Mucosa of descending colon (tissue), 3 donors: ENCODE measurements at places on chromosomes 7 and 10. TPM values are rescaled to one million over a fixed set of nuclear protein-coding genes. Genes with fewer than 3 reads are reported as not detected.

Gene AIFM2
- total RNA-seq, result 22.7 TPM

DNA sequence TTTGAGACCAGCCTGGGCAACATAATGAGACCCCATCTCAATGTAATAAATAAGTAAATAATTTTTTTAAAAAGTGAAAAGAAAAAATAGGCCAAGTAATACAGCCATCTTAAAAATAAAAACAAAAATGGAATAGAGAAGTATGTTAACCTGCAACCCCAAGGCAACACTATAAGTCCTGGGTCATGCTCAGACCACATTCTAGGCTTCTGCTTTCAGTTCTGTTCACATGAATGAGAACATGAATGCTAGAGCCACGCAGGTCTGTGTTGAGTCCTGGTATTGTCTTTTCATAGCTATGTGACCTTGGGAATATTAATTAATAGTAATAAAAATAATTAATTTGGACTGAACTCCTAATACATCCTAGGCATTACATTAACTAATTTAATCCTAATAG lies 284.0 kb downstream of the AUTS2 start:
- no peak for DNase-seq

DNA sequence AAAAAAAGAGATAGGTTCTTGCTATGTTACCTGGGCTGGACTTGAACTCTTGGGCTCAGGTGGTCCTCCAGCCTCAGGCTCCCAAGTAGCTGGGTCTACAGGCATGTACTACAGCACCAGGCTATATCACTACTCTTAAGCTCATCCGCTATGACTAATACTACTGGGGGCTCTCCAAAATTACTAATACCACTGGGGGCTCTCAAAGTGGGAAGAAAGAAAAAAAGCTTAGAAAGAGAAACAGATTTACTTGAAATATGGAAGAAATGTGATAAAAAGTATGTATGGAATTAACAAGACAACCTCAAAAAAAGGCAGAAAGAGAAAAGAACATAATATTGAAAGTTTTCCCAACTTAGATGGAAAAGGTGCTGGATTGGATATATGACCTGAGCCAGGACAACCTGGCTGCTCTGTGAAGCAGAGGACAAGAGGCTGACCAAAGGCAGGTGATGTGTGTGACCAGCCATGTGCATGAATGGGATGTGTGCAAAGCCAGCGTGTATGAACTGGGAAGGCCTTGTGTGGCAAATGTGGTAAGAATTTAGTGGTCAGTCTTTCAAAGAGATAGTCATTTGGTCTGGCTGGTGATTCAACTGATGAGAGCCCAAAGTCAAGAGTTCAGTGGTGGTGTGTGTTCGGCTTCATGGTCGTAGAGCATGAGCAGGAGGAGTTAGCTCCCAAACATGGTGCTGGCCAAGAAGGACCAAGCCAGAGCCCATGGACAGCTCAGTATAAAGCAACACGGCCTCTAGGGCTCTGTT lies 232.4 kb upstream of the KLF14 start:
- no peak for DNase-seq

GRCh38 chr7:130662426-130662825 lies 6.1 kb downstream of the COPG2 start:
- no peak for DNase-seq

DNA sequence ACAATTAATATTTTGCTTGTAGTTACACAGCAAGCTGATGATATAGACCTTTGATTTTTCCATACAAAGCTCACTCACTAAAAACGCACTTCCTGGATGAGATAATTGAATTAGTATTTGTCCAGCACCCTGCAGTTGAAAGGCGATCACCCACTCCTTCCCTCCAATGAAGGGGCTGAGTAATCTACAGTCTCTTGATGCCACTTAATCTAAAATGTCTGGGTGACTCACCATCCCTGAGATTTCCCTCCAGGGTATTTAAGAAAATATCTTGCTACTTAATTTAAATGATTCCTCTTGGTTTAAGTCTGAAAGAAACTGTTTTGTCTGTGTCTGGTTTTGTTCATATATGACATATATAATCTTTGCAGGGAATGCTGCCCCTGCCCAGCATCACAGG lies 515.3 kb downstream of the GRID1 start:
- no peak for DNase-seq

GRCh38 chr10:21972584-21972983 lies 30.9 kb downstream of the DNAJC1 start:
- DNase-seq, result no peak

Gene MUC3A
- total RNA-seq, result 57.6 TPM

Gene JCAD
- total RNA-seq, result 9.0 TPM

DNA sequence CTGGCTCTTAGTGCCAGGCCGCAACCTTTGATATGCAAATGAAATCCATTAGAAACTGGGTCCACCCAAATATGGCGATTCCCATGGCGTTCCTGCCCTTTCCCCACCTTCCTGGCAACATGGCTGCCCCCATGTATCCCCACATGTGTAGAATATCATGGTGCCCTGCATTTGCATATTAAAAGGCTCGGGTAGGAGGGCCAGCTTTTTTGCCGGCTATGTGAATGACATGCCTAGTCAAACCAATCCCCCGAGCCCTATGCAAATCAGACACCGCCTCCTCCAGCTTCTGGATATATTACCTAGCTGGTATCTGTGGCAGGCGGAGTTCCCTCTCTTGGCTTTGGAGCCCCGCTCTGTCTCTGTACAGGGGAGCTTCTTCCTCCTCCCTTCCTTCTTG lies 18.3 kb downstream of the MMS19 start:
- DNase-seq, result no peak

DNA sequence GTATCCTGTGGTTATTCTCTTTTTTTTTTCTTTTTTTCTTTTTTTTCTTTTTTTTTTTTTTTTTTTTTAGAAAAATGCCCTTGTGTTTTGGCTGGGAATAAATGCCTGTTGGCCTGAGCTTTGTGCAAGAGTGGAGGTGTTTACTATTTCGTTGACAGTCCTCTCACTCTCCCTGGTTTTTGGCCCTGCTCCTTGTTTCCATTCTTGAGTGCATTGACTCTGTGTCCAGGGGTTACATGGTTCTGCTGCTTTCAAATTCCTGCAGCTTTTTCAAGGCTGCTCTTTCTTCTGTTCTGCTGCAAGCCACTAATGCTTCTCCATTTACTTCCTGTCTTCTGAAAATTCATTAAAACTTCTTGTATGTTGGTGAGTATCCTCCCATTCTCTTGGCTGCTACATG lies 59.7 kb upstream of the TBX20 start:
- no peak for DNase-seq

Gene NOS3
- total RNA-seq, result 6.0 TPM

DNA sequence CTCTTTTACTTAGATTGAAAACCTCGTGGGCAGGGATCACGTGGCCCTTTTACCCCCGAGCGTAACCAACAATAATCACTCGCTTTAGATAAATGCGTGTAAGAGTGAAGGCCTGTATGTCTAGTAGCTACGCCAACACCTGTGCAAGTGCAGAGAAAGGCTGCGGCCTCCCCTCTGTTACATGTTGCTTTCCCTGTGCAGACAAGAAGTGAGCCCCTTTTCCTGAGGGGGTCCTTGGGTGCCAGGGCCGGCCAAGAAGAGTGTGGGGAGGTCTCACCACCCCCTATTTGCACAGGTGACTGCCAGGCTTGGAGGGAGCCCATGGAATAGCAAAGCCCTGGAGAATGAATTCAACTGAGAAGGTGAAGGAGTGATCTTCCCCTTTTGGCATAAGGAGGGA lies 35.6 kb upstream of the CNPY1 start:
- no peak for DNase-seq

DNA sequence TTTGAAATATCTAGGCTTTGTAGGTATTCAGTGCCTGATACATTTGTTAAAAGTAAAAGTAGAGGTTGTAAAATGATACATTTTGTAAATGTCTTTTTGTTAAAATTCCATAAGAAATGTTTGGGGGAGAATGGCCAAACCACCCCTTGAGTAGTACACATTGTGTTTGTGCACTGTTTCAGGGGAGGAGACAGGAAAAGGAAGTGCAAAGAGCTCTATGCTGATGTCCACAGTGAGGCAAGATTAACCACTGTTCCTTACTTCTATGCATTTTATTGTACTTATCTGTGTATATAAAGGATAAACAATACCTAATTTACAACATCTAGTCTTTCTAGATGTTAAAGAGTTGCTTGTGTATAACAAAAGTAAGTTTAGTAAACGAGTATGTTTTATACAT lies 7.4 kb upstream of the CYCS start:
- DNase-seq, result no peak

DNA sequence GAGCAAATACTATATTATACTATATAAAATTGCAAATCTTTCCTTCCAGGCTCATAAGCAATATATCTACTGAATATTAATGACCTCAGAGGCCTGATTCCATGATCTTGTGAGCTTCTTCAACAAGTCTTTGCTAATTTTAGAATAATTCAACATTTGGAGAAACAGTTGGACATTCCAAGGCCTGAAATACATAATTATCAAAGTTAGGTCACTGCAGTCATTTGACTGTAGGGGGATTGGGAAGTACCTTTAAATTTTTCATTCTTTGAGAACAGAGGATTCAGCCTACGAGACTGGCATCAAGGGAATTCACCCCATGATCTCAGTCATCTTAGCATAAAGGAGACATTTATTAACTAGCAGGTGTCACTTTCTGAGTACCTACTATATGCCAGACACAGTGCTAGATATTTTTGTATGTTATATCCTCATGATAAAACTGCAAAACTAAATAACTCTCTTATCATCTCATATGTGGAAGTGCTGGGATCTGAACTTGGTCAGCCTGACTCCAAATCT lies 85.4 kb downstream of the DOCK4 start:
- no peak for DNase-seq

DNA sequence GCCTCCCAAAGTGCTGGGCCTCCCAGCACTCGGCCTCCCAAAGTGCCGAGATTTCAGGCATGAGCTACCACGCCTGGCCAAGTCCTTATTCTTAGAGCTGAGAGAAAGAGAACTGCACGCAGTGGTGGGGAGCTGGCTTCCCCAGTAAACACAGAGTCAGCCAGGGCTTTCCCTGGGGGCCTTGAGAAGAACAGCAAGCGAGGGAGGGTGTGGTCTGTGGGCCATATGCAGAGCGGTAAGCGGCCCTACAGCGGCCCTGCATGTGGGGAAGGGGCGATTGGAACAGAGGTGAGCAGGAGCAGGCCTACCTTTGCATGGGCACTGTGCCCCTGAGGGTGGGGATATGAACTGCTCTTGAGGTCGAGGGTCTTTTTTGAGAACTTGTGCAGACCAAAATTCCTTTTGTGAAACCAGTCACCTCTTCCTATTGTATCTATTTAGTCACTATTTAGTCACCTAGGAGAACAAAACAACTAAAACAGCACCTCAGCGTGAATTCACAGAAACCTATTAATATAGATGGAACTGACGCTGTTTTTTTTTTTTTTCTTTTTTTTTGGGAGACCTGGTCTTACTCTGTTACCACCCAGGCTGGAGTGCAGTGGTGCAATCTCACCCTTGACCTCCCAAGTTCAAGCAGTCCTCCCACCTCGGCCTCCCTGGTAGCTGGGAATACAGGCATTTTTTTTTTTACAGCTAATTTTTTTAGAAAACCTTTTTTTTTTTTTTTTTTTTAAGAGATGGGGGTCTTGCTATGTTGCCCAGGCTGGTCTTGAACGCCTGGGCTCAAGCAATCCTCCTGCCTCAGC lies 36.9 kb upstream of the SH2D4B start:
- no peak for DNase-seq
